EH (cell line): ENCODE measurements at places on chromosomes 2 and 18.

- DNase-seq: peak; percentile 61
Observed at GRCh38 chr2:36567711-36568408, 30.1 kb downstream of the FEZ2 start.

DNA sequence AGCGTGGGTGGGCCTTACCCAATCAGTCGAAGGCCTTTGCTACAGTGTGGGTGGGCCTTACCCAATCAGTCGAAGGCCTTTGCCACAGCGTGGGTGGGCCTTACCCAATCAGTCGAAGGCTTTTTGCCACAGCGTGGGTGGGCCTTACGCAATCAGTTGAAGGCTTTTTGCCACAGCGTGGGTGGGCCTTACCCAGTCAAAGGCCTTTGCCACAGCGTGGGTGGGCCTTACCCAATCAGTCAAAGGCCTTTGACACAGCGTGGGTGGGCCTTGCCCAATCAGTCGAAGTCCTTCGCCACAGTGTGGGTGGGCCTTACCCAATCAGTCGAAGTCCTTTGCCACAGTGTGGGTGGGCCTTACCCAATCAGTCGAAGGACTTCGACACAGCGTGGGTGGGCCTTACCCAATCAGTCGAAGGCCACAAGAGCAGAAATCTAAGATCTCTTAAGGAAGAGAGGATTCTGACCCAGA, 16.3 kb upstream of the GAL3ST2 start:
- no peak for DNase-seq

DNA sequence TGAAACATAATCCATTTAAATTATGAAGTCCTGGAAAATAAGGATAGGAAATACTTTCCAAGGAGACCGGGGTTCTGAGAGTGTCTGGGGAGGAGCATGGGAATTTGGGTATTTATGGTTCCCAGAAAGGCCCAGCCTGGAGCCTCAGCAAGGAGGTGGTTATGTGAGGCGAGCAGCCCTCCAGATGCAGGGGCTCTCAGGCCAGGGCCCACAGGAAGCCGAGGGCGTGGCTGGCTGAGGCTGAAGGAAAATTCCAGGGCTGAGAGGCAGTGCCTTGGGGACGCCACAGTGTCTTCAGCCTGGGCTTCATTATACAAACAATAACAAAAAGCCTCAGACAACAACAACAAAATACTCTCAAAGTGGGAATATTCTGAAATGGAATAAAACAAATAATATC, 86.9 kb upstream of the SERPINE2 start:
- DNase-seq: peak; percentile 26

DNA sequence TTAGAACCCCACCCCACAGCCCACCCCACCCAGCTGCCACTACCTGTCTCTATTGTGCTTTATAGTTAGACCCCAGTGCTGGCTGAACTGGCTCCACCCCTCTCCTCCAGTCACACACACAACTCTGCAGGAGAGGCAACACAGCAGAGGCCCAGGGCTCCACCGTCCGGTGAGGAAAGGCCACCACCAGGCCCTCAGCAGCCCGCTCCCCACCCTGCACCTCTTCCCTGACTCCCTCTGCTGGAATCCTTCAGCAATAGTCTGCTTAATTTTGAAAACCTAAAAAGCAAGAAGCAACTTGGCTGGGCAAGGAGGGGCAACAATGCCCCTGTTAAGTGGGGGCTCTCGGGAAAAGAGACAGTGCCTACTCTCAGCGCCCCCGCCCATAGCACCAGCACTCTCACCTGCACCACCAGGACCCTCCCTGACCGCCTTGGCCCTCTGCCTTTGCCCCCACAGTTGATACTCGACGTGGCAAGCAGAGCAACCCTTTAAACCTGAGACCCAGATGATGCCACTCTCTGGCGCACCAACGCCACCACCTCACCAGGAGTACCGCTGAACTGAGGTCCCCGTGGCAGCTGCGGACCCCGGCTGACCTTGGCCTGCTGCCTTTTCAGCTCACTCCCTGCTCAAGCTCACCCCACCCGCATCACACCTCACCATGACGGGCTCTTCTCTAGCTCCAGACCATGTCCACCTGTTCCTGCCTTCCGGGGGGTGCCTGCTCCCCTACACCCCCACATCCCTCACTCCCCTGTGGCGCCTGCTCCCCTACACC, 45.7 kb downstream of the NDUFA10 start:
- peak; percentile 16 for DNase-seq

GRCh38 chr18:26471027-26471426, 77.3 kb downstream of the KCTD1 start:
- no peak for DNase-seq

DNA sequence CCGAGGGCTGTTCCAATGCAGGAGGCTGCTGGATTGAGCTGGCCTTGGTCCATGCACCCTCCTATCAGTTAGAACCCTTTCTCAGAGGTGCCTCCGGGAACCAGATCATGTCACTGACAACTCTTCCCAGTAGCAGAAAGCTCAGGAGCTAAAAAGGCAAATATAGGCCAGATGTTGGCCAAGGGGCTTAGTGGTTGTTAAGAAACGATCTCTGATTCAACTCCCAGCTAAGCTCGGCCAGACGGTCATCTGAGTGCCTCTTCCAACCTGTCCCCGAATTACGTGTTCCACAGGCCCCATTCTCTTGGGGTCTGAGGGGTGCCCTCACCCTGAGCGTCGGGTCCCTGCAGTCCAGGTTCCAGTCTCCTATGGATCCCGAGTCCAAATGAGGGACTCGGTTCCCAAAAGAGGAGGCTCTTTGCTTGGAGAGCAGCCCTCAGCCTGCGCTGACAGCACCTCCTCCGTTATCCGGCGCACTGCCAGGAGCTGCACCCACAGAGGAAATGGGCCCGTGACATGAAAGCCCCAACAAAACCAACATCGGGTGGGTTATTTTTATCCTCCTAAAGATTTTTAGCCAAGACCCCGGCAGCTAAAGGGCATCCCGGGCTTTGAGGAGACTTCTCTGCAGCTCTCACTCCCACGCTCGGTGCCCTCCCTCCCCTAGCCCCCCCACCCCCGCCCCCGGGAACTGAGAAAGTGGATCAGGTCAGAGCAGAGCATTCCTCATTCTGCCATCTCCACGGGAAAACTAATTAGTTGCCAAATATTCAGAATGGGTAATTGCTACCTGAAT, 106.6 kb upstream of the ID2 start:
- DNase-seq: peak; percentile 9

- peak; percentile 4 for DNase-seq
Observed at GRCh38 chr2:30031184-30031583, 109.8 kb upstream of the ALK start.
